Cortex of kidney (tissue), 1 donor: ENCODE measurements at places on chromosomes 1 and 21.

DNA sequence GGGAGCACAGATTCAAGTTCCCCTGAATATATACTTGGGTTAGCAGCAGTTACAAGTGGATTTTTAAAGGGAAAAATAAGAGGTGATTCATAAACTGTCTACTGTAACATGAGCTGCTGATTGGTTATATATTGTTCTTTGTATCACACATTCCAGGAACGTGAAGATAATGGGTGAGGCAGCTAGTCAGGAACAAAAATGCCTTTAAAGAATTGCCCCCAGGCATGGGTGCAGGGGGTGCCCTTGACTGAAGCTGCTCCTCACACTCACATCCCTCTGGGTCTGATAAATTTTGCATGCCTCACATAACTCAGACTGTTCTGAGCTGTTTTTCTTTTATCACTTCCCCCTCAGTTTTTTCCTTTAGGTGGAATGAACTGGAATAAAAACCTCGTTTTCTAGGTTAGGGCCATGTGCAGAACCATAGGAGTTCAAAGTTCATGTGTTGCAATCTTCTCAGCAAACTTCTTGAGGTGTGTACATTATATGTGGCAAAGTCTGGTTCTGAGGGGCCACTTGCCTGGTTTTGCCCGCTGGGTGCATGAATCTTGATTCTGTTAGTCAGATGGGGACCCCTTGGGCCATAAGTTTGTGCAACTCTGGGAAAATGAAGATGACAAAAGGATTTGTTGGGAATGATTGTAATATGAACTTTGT lies 21.1 kb downstream of the TBX19 start:
- no peak for DNase-seq

DNA sequence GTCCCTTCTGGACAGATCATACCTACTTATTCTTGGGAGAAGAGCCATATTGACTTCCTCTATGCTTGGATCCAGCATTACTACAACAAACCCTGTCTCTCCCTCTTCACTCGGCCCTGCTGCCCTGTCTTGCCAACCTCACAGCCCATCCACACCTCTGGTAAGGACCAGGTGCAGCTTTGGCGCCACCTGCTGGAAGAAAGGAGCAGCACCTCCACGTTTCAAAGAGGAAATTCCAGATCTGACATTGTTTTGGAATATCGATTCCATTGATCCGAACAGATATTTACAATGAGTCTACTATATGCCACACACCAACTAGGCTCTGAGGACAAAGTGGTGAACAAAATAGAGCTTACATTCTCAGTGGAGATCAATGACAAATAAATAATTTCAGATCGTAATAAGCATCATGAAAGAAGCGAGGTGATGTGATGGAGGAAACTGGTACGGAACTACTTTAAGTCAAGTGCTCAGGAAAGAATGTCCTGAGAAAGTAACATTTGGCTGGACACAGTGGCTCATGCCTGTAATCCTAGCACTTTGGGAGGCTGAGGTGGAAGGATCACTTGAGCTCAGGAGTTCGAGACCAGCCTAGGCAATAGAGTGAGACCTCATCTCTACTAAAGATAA lies 18.7 kb downstream of the MFSD2A start:
- no peak for DNase-seq

- no peak for DNase-seq
Observed at GRCh38 chr1:203704120-203704519, 60.9 kb upstream of the LAX1 start.

- no peak for DNase-seq
Observed at GRCh38 chr1:154739654-154740053, 130.4 kb downstream of the KCNN3 start.

GRCh38 chr1:246691622-246692495 lies 32.4 kb upstream of the SCCPDH start:
- no peak for DNase-seq

DNA sequence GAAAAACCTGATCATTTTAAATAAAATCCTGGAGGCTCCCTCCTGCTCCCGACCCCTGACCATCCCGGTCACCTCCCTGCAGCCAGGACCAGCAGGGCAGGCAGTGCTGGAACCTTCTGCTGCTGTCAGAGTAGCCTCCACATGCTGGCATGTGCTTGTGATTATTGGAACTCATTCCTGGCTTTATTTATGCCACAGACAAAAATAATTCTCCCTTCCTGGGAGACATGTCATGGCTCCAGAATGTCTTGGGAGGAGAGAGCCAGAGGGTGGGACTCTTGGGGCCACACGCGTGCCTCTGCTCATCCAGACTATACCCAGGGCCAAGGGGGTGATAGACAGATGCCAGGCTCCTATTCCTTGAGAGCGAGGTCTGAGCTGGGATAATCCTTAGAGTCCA lies 183.6 kb upstream of the RAB4A start:
- no peak for DNase-seq

- no peak for DNase-seq
Observed at GRCh38 chr1:26690576-26691031, 5.2 kb upstream of the ARID1A start.

DNA sequence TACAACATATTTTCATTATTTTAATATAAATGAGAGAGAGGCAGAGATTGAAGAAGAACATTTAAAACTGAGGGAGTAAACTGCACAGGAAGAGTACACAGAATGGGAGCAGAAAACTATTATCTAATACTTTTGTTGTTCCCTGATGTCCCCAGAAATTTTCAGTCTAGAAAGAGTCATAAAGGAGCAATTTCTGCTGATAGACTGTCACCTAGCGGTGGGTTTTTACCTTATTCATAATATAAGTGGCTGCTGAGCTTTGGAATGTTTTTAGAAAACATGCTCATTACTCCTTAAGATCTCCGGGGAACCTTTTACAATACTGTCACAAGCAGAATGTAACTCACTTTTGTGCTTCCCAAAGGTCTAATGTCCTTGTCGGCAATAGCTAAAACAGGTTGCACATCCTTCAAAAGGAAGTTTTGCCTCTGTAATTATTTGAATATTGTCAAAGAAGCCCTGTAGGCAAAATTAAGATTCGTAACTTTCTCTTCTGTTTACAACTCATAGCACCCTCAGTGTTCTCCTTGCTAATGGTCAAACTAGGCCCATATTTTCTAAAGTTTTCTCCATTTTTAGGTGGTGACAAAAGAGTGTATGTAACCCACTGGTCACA lies 4.9 kb upstream of the NPL start:
- DNase-seq, result no peak

DNA sequence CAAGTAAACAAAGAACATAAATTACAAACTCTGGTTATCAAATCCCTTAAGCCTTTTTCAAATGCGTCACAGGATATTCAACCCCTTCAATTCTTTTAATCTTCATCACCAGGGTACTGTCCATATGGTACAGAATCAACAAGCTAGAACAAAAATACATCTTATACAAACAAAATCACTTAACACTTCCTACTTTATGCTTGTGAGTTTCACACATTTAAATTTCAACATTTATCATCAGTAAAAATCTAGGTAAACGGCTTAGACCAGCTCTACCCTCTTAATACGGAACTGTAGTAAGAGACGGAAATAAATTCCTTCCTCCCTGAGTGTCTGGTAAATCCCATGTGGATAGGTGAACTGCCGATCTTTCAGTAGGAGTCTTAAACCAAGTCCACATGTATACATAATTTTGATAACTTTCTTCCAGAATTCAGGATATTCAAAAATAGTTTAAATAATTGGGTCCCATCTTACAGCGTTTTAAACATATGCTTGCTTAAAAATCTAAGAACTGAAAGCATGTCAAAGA lies 1.0 kb downstream of the CCDC181 start:
- no peak for DNase-seq

DNA sequence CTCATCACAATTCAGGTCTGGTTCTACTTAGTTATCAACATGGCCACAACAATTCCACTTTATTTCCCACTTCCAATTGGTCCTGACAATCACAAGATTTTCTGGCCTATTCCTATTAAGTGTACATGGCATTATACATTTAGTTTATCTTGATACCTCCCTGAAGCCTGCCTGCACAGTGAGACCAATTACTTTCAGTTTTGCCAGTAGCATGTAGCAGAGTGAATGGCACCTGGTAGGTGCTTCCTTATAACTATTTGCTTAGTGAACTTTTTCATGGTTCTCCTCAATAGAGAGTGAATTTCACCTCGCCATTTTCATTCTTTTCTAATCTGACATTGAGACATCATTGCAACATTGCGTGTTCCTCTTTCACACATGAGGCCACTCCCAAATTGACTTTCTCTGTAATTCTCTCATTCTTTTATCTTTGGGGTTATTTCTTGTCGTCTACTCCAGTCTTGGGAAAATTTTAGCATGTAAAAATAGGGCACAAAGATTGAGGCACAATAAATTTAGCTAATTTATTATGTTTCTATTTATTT lies 124.3 kb downstream of the DISC1 start:
- no peak for DNase-seq

GRCh38 chr1:89363196-89363595 lies 663 bp upstream of the GBP6 start:
- DNase-seq, result no peak

DNA sequence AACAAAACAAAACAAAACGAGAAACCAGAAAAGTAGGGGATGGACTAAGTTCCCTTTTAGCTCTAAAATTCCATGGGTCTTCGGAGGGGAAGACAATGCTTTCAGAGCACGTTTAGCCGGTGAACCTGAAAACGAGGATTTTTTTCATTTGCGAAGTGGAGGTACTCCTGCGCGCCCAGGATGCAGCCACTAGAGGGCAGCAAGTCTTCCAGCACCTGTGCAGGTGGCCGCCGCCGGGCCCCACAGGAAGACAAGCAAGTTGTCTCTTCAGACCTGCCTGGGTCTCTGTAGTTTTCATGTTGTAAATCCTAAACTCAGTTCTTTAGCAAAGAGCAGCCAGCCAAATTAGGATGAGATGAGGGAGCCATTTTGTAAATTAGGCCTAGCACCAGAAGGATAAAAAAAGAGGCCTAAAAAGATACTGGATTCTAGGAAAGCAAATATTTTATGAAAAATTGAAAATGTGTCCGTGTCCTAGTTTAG lies 17.7 kb upstream of the SNX27 start:
- no peak for DNase-seq

DNA sequence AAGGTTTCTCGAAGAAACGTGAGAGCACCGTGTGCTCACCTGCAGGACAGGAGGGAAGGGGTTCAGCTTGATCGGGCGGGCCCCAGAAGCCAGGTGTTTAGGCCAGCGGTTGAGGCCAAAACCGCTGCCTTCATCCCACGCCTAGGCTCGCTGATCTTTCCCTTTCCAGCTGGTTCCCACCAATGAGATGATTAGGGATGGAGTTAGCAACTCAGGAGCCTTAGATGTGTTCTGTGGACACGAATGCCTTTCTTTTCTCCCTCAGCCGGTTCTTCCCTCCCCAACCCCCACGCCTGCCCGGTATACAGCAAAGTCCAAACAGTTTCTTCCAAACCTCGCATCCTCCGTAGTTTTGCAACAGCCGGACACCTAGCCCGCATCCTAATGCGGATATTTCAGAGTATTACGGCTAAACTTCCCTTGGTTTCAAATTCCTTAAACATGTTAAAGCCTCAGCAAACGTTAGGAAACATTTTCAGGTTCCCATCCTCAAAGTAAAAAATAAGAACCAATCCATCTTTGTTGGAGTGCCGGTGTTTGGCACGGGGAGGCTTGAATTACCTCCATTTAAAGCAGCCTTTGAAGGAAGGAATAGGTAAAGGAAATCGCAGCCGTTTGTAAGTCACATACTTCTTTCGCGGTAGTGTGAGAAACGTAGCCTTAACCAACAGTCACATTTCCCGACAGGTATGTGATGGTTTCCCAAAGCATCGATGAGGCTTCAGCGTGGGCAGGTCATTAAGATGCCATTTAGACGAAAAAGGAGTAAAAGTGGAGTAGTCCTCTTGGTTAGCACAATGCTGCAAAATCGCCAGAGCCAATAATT lies 1.1 kb downstream of the LRRC8C start:
- DNase-seq, result no peak

GRCh38 chr1:6027591-6027990 lies 18.1 kb upstream of the KCNAB2 start:
- no peak for DNase-seq

DNA sequence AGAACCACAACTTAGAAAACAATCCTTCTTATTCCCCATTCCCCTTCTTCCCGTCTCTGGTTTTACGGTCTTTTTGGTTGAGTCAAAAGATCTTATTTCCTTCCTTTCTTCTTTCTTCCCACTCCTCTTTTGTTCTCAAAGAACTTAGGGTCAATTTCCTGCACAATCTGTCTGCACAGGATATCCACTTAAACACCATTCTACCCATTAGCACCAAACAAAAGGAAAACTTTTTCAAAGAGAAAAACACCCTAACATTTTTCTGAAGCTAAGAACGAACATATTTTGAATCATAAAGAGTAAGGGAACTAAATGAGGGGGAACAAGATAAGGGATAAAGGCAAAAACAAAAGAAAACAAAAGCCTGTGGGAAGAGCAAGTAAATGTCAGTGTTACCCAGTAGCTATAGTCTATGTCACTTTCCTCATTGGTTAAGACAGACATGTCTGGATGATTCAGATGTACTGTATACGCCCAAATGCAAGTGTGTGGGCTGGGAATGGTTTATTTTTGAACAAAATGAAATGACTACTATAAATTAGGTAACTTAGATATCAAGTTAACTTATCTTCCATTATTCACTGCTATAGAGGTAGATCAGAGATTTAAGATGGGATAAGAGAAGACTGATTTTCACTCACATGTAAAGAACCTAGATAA lies 59.9 kb downstream of the TOR3A start:
- no peak for DNase-seq

DNA sequence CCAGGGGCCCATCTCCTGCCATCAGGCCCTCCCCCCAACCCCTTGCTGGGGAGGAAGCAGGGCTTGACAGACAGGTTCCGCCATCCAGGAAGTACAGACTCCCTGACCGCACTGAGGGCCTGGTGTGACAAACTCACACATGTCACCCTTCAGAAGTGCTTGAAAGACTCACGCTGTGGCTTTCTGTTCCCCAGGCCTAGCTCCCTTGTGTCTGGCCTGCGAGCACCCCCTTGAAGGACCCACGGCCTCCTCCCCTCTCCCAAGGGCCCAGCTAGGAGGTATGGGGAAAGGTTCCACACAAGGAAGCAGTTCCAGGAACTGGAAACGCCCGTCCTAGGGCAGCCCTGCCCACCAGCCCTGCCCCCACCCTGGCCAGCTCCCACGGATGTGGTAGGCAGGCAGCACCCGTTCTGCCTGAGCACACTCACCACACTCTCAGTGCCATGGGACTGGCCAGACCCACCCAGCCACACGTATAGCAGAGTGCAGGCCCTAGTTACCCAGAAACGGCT lies 26.7 kb downstream of the SLC2A1 start:
- no peak for DNase-seq
